CD4-positive, alpha-beta T cell treated with Interleukin-4 for 1 hour (primary cell): ENCODE measurements at places on chromosomes 6 and 20.

GRCh38 chr6:151869345-151869744, 61.9 kb downstream of the ESR1 start:
- no peak for DNase-seq

GRCh38 chr6:74117113-74117512, 421.1 kb downstream of the CD109 start:
- DNase-seq = no peak

DNA sequence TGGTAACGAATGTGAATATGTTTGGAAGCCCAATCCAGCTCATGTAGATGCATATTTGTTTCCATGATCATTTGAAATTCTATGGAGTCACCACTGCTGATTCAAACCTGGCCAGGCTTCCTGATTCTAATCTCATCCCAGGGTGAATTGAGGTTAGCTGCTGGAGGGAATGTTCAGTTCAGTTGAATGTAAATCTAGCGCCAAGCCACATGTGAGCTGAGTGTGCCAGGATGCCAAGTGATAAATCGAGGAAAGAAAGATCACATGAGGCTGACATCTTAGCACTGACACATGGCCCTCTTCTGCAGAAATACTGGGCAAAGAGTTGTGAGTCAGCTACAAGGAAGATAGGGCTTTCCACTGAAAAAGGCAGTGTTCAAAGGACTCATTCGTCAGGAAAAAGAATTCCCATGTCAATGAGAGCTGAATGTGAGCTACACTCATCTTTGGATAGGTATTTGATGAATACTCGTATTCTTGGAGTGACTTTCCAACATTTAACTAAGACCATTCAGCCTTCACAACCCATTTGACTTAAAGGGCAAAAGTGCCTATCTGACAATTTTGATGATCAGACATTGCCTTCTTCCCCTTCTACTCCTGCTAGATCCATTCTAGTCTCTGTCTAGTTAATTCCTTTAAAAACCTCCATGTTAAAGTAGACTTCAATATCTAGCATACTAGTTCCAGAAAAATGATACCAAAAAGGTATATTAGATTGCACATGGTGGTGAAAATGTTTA, 172.1 kb downstream of the MTFR2 start:
- DNase-seq = no peak

DNA sequence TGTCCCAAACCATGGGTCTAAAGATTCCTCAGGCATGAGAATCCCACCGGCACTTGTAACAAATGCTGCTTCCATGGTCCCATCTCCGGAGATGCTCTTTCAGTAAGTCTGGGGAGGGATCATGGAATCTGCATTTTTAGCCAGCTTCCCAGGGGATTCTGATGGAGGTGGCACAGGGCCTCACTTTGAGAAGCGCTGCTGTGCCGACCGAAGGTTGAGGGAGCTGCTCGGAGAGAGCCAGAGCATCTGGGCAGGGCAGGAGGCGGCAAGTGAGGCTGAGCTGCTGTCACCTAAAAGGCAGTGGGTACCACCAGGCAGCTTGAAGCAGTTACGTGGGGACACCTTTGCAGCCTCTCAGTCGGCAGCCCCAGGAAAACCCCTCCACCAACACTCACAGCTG, 100.2 kb upstream of the CDYL start:
- DNase-seq = no peak

DNA sequence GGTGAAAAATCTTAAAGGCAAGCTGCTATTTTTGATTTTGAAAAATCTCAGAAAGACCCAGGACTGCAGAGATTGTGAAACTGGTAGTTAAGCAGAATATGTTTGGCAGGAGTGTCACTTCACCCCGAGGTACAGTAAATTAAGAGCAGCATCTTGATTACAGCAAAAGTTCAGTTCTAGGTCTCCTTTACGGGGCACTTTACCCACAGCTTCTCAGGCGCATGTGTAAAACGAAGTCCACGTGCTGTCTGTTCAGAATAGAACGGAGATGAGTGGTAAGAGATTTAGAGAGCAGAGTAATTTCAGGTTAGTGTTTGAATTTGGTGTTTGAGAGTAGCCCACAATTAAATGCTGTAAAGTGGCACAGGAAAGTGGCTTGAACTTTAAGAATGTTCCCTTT, 84.0 kb downstream of the FARS2 start:
- DNase-seq = no peak

DNA sequence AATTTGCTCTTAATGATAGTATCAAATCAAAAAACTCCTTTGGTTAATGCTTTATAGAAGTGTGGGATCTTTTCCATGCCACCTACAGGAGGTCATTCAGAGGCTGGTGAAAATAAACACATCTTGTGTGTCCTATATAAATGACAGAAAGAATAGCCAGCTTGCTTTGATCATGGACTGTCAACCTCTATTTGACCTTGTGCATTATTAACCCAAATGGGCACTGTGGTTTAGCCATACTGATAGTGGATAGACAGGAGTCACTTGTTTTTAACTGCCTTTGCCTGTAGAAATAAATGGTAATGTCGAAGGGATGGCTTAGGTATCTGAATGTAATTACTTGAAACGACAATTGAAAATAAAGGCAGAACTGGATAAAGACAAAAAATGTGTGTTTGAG, 123.8 kb downstream of the CDKAL1 start:
- no peak for DNase-seq
